ELF-1 (cell line): ENCODE measurements at places on chromosomes 6 and 20.

DNA sequence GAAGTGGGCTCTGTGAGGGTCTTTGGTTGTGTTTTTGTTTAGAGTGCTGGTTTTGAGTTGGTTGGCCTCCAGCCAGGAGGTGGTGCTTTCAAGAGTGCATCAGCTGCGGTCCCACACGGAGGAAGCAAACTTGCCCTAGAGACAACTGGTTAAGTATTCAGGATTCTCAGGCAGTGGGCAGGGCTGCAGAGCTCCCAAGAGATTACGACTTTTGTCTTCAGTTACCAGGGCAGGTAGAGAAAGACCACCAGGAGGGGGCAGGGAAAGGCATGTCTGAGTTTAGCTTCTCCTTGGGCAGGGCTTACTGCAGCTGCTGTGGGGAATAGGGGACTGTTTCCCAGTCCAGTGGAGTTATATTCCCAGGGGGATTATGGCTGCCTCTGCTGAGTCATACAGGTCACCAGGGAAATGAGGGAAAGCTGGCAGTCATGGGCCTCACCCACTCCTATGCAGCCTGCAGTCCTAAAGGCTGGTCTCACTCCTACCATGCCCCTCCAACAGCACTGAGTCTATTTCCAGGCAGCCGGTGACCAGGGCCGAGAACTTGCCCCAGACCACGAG lies 64.3 kb downstream of the TTI1 start:
- DNase-seq: peak; percentile 73

DNA sequence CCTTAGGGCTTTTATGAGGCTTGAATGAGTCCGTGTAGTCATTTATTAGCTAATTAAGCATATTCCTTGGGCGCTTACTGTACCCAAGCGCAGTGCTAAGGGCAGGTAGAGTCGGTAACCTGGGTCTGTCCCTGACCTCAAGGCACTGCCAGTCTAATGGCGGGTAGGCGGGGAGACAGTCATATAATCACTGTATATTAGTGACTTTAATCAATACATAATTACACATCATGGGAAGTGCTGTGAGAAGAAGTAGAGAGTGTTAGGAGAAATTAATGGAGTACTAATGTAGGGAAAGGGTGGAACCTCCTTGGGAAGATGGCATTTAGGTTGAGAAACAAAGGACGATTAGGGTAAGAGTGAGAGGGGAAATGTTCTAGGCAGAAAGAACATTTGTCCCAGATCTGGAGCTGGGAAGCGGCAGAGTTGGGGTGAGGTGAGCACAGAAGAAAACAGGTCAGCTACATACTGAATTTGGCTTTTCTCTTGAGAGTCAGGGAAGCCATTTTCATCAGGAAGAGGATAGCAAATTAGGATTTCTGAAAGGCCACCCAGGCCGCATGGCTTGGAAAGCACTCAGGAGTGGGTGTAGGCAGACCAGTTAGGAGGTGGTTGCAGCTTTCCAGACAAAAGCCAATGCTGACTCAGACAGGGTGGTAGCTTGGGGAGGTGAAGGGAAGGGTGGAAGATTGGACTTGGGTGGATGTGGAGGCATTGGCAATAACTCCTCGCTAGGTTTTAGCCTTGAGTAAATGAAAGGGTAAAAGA lies 954 bp upstream of the BLCAP start:
- DNase-seq: no peak

DNA sequence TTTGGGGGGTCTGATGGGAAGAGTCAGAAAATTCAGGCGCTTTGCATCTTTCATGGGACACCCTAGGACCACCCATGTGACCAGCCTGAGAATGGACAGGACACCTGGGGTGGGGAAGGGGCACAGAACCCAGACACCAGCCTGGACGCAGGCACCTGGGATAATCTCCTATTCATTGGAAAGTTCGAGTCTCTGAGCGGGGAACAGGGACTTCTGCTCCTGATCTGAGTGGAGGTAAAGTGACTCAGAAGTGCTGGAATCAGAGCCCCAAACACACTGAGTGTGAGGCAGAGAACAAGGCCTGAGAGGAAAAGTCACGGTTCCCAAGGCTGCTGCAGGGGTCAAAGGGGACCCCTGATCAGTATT lies 1.4 kb downstream of the HLA-B start:
- DNase-seq: no peak

GRCh38 chr20:10521068-10521831 lies 86.1 kb downstream of the SLX4IP start:
- DNase-seq: peak; percentile 55

GRCh38 chr6:22333802-22334201 lies 37.0 kb upstream of the PRL start:
- DNase-seq: no peak

- peak; percentile 42 for DNase-seq
These were observed 173.9 kb downstream of the LRFN2 start for GRCh38 chr6:40413239-40413638.

GRCh38 chr6:141963543-141964295 lies 169.0 kb upstream of the GJE1 start:
- no peak for DNase-seq

- DNase-seq: no peak
These were observed 9.6 kb upstream of the IL17A start for GRCh38 chr6:52176550-52176949.

- DNase-seq: no peak
These were observed 8.0 kb upstream of the UBE2J1 start for GRCh38 chr6:89360415-89360999.

DNA sequence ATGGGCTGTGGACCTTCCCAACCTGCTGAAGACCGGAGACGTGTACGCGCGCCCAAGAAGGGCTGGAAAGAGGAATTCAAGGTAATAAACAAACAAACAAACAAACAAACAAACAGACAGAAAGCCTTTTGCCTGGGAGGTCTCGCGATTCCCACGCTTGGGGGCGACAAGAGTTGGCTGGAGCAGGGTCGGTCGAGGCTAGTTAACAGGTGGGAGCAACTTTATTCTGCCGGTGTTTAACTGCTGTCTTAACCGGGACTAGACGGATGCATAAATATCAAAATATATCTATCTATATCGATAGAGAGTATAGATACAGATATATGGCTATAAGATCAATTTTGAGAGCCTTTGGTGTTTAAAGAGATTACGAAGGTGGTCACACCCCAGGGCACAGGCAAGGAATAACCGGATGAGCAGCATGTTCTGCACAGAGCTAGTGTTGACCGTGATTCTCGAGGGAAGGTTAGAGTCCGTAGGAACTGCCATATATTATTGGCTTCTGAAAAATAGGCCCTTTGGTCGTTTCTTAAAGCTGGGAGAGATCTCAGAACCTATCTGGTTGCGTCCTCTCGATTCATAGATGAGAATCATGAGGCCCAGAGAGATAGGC lies 514 bp downstream of the STMND1 start:
- no peak for DNase-seq

GRCh38 chr20:17014756-17015366 lies 212.0 kb upstream of the PCSK2 start:
- DNase-seq: no peak

DNA sequence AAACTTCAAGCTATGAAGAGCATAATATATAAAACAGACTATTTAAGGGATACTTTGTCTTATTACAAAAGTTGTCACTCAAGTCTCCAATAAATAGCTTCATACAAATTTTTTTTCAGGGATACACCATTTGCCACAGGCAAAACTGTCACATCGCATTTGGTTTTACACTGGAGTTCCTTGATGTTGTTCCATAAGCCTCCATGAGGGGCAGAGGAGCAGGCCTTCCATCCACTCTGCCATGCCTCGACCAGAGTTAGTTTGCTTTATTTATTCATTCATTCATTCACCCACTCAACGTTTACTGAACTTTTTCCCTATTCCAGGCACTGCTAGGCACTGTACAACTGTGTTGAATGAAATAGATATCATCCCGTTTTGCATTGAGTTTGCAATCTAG lies 246.6 kb downstream of the PHF3 start:
- no peak for DNase-seq

GRCh38 chr6:21264288-21265033 lies 329.1 kb upstream of the SOX4 start:
- DNase-seq: no peak

DNA sequence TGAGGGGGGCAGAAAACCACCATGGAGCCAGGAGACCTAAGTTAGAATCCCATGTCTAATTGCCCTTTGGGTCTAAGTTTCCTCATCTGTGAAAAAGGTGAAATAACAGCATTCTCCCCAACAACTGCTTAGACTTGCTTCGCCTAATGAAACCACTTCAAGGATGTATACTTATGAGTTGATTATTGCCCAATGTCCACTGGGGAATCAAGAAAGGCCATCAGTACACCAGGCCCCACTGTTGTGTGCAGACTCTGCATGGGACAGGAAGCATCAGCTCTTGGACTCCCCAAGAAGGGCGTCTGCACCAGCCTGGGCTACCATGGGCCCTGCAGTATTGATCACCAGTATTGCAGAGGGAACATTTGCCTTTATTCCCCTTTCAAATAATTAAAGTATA lies 189.6 kb downstream of the MAFB start:
- DNase-seq: no peak

DNA sequence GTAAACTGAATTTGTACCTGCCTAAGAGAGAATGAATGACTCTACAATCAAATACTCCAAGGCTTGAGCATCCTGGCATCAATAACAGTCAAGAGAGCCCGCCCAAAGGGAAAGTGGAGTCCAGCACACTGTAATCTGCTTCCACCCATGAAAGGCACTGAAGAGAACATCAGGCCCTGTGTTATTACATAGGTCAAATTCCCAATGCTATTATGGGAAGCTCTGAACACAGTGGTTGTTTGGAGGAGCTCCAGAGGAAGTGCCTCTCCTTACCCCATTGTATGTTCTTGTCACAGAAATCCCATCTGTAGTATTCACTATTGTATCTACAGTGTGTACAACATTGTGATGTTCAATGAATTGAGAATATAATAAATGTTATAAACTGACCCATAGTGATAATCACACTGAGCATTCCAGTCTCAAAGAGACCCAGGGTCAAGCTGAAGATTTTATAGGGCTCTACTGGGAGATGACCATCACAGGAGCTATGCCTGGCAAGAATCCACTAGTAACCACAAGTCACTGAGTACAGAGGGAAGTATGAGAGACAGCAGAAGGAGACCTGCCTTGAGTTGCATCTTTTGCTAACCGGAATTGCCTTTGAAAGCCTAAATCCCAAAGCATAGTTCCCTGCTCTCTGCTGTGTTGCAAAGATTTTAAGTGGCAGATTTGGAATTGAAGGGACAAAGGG lies 446.7 kb downstream of the GJA1 start:
- DNase-seq: no peak

GRCh38 chr20:50967586-50967985 lies 9.0 kb downstream of the MOCS3 start:
- DNase-seq: no peak

DNA sequence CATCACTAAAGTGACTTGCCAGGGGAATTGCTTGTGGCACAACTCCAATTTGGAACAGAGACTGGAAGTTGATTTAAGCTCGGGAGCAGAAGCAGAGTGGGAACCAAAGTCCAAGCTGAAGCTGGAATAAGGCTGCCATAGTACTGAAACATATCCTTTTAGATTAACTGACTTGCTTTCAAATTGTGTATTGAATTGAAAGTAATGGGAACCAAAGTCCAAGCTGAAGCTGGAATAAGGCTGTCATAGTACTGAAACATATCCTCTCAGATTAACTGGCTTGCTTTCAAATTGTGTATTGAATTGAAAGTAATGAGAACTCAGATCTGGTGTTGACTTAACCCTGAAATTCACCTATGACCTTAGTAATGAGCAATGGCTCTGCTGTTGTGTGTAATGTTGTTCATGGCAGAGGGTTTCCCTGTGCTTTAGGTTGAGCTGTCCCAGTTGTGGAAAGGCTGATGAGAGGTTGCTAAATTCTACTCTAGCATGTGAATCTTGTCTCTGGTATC lies 40.2 kb downstream of the CENPW start:
- DNase-seq: no peak

GRCh38 chr6:34338811-34339210 lies 53.7 kb downstream of the NUDT3 start:
- DNase-seq: no peak

GRCh38 chr6:155717374-155717773 lies 261.7 kb upstream of the NOX3 start:
- no peak for DNase-seq

GRCh38 chr6:29968905-29969304 lies 26.6 kb downstream of the HLA-A start:
- no peak for DNase-seq

DNA sequence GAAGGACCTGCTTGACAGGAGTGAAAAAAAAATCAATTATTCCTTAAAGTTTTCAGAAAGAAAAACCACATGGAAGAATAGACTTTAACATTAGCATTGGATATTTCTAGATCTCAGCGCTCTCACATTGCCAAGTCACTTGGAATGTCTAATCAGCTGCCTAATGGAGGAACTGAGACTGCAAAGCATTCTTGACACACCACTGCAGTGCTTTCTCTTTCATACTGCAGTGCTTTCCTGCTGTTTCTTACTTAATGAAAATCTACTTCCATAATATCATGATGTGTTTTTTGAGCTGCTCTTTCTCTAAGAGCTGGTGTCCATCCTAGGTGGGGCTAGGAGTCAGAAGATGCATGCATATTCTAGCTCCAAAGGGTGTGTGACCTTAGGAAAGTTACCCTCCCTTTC lies 20.4 kb upstream of the MCM3 start:
- DNase-seq: no peak

DNA sequence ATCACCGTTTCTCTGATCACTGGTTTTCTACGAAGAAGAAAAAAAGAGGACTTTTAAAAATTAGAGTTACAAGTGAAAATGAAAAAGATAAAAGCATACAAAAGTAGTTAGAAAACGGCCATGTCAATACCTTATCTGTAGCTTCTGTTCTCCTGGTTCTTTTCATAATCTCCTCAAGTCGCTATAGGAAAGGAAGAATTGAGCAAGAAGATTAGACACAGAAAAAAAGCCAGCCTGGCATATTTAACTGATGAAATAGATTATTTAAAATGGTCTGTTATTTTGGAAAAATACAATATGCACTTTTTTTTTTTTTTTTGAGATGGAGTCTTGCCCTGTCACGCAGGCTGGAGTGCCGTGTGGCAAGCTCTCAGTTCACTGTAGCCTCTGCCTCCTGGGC lies 70.2 kb upstream of the BCLAF1 start:
- no peak for DNase-seq

- peak; percentile 57 for DNase-seq
These were observed 984 bp downstream of the TNFRSF21 start for GRCh38 chr6:47308552-47309290.

GRCh38 chr20:19682249-19682648 lies 75.8 kb upstream of the RIN2 start:
- DNase-seq: no peak

DNA sequence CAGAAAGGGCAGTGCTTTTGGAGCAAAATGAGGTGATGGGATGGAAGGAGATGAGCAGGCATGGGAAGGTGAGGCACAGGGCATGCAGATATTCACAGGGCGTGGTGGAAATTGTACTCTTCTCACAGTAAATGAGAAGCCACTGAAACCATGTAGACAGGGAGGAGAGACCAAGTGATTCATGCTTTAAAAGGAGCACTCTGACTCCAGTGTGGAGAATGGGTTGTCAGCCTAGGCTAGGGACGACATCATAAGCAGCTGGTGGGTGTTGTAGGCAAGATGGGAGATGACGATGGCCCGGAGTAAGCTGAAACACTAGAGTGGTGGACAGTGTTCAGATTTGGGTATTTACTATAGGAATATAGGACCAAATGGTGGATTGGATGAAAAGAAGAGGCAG lies 18.4 kb downstream of the PDE7B start:
- DNase-seq: no peak
